ENCODE measurements at places on chromosomes 12 and 14.

- DNase-seq: peak; percentile 3
Observed at GRCh38 chr12:45587877-45588533, 141.5 kb upstream of the ARID2 start.

- no peak for DNase-seq
Observed at GRCh38 chr14:102866982-102867761, 55.3 kb upstream of the AMN start.

GRCh38 chr12:27840229-27840999 is 60.4 kb upstream of the MANSC4 start:
- no peak for DNase-seq

DNA sequence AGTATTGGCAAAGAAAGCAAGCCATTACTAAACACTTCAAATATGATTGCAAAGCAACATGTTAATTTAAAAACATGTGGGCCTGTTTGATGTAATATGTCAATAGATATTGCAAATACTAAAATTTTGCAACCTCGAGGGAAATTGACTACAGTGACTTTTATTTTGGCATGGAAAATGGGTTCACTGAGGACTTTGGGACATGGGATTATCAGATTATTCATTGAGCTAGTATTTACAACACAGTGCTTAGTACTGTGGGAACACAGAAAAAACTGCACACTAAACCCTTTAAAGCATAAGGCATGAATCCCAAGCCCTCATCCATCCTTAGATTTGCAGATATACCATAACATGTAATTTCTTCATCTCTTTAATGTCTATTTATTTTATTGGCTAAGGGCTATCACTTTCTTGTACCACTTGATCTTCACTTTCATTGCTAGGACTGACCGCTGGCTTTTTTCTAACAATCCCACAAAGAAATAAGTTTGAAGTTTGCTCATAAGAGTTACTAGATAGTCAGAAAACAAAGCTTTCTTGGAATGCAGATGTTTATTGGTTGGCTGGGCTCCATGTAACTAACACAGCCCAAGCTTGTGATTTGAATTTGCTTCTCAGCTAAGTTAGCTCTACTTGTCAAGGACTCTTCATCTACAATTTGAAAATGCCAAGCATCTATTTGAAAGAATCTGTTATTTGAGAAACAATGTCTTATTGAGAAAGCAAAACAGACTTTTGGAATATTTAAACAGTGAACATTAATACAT is 48.7 kb downstream of the PPFIBP1 start:
- no peak for DNase-seq

DNA sequence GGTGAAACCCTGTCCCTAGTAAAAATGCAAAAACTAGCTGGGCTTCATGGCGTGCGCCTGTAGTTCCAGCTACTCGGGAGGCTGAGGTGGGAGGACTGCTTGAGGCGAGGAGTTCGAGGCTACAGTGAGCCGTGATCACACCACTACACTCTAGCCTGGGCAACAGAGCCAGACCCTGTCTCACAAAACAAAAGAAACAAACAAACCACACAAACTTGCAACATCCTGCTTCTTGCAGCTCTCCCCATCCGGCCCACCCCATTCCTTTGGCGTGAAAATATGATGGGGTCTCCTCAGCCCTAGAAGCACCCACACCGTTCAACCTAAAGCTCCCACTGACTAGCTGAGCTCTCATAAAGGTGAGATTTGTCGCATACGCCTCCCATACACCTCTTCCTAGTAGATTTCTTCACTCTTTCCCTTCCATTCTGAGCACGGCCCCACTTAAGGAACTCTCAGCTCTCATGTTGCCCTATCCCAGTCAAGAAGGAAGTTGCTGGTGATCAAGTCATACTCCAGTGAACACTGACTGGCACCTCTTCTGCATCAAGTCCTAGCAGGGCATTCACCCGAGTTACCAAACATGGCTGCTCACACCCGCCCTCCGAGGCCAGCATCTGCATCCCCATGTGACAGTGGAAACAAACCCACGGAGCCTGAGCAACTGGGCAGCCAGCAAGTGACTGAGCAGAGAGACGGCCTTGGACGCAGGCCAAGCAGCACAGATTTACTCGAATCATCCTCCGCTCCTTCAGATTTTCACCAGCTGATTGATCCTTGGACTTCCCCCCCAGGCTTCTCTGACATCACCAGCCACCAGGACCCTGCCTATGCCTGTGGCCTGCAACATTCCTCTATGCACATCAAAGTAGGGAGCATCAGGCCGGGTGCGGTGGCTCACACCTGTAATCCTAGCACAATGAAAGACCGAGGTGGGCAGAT is 18.9 kb upstream of the CD27 start:
- peak; percentile 18 for DNase-seq

- DNase-seq: no peak
Observed at GRCh38 chr14:50928002-50928635, 16.2 kb downstream of the PYGL start.

GRCh38 chr14:22836301-22837113 is at the start of gene MMP14:
Gene MMP14, plus strand, starts transcription at chr14:22836585. Its CDS starts 233 bp downstream, at chr14:22836818.
- DNase-seq: no peak

DNA sequence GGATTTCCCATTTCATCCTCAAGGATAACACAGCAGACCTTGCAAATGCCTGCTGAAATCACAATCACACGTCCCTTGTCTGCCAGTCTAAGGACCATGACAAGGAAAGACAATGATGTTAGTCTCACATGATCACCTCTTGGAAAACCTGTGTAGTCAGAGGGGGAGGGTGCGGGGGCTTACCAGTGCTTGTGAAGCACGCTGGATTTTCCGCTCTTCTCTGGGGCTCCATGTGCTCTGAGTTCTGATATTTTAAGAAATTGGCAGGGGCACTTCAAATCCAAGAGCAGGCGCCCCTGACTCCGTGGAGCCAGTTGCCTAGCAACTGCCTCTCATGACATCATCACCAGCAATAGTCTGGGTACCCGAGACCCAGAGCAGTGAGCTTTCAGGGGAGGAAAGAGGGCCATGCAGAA is 200.9 kb upstream of the C14orf180 start:
- no peak for DNase-seq

- DNase-seq: no peak
Observed at GRCh38 chr14:29030970-29031369, 264.4 kb downstream of the FOXG1 start.

DNA sequence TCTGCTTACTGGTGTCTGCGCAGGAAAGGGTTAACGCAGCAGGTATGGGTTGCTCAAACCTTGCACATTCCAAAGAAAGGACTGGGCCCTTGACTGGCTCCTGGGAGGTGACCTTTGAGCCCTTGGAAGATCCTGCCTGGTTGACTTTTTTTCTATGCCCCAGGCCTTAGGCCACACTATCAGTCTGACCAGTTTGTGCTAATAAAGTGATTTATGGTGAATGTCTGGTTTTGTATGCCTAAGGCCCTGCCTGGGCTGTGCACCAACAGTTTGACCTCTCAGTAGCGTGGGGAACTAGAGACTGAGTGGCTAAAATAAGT is 61.4 kb upstream of the SCN8A start:
- DNase-seq: no peak
